ENCODE measurements at places on chromosomes 3 and 15.

DNA sequence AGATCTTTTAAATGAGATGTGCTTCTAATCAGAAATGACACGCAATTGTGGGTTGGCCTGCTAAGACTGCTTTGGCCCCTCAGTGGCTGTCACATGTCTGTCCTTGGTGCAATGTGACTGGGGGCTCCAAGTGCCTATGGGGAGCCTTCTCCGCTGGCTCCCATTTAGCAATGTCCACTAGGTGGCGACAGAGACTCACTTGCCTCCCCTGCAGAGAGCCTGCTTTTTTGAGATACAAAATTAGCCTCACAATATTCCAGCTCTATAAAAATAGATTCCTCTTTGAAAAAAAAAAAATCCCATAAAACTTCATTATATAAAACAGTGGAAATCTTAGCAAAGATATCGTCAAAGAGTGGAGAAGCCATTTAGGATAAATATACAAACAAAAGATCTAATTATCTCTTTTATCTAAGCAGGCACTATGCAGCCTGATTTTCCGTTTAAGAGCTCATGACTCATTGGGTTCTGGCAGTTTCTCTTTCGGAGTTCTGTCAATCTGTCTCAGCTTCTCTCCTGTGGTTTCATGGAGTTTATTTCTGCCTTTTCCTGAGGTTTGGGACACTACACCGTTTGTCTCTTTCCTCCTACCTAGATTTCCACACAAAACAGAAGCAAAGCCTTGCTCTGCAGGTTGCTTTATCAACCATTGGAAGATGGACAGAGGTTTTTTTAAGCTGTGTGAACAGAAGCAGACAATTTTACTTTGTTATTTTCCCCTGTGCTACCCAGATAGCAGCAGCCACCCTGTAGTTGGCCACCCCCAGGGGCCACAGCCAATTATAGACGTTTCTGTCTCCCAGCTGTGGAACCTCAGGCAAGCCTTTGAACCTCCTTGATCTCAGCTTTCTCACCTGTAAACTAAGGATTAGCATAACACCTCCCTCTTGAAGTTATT is 68.4 kb upstream of the TNFAIP8L3 start:
- peaks cover 2% of the 10 kb centered on the region for H3K4me1 ChIP-seq
- H3K36me3 ChIP-seq, result no peaks in the 10 kb centered on the region
- H3K27ac ChIP-seq, result no peak overlapping the region
- H3K27me3 ChIP-seq, result peaks cover 27% of the 10 kb centered on the region

DNA sequence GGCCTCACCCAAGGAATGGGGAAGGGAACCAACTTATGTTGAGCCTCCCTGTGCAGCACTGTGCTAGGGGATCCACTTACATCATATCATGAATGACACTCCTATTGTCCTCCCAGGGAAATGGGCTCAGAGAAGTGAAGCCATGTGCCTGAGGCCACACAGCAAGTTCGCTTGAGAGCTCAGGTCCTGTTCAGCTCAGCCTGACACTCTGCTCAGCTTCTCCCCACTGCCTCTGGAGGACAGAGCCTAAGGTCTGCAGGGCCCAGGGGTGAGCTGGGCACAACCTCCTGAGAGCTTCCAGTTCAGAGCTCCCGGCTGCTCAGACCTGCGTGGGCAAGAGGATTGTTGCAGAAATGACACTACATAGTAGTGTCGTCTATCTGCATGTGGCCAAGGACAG is 76.0 kb upstream of the SEC13 start:
- H3K27me3 ChIP-seq, result no peaks in the 10 kb centered on the region
- no peak overlapping the region for H3K27ac ChIP-seq
- no peak overlapping the region for H3K4me3 ChIP-seq
- no peaks in the 10 kb centered on the region for H3K36me3 ChIP-seq
- H3K4me1 ChIP-seq, result peaks cover 15% of the 10 kb centered on the region

- no peak for DNase-seq
- H3K4me3 ChIP-seq, result no peak overlapping the region
- no peaks in the 10 kb centered on the region for H3K27me3 ChIP-seq
Measured at GRCh38 chr3:85567071-85567676, 608.4 kb downstream of the CADM2 start.

DNA sequence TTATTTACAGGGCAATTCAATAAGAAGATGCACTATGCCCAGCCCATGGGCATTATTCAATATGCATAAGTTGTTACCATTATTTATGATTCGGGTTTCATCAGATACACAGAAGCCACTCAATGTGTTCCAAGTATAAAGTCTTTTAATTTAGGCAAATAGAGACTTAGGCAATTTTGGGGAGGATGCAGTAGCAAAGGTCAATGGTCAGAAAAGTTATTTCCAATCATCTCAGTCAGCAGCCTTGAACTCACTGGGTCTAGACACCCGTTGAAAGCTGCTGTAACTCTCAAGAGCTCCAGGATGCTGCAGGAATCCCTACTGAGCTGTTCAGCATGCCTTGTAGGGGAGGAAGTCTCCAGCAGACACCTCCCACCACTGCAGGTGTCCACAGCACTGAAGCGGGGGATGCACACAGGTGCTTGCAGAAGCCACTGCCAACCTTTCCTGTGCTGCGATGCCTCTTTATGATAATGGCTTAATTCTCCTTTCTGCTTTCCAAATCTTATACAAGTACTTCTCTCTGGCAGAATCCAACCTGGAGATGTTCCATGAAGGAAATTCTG is 155.0 kb upstream of the SUCLG2 start:
- H3K4me1 ChIP-seq, result no peaks in the 10 kb centered on the region
- H3K27me3 ChIP-seq, result no peaks in the 10 kb centered on the region
- no peak overlapping the region for H3K4me3 ChIP-seq
- no peak for DNase-seq

GRCh38 chr3:184229394-184230080 is at the start of gene VWA5B2:
TSS of gene VWA5B2 (plus strand) at chr3:184229585. CDS start at chr3:184230529, 944 bp downstream.
- peak; percentile 80 for DNase-seq
- peaks cover 2% of the 10 kb centered on the region for H3K4me1 ChIP-seq
- H3K27ac ChIP-seq, result no peak within 1 kb of the TSS
- peaks cover 54% of the 10 kb centered on the region for H3K27me3 ChIP-seq

DNA sequence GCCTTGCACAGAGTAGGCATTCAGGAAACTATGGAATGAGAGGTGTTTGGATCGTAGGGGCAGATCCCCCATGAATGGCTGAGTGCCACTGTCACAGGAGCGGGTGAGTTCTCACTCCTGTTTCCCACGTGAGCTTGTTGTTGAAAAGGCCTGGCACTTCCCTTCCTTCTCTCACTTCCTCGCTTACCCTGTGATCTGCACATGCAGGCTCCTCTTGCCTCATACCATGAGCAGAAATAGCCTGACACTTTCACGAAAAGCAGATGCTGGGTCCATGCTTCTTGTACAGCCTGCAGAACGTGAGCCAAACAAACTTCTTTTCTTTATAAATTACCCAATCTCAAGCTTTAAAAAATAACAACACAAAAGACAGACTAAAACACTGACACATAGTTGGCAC is 55.4 kb downstream of the AGBL1 start:
- no peak overlapping the region for H3K27ac ChIP-seq
- no peak for DNase-seq
- H3K36me3 ChIP-seq, result no peaks in the 10 kb centered on the region

DNA sequence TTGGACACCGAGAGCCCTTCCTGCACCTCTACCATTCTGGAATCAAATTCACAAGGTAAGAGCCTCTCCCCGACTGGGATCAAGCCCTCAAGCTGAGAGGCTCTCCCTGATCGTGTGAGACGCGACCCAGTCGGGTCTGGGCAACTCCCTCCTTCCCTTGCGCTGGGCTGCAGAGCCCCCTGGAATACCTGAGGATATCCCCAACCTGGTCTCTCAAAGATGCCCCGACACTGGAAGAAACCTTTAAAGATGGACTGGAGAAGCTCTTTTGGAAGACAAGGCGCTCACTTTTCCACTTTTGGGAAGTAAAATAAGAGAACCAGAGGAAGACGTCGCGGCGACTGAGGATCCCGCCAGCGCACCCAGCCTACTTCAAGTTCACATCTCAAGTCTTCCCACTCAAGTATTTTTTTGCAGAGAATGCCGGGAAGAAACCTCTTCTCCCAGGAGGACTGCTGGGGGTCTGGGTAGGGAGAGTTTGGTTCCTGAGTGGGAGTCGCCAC is 33.8 kb downstream of the ZIC4 start:
- H3K27me3 ChIP-seq, result peaks cover 77% of the 10 kb centered on the region
- no peaks in the 10 kb centered on the region for H3K36me3 ChIP-seq
- no peak overlapping the region for H3K4me3 ChIP-seq
- H3K4me1 ChIP-seq, result no peaks in the 10 kb centered on the region

- no peaks in the 10 kb centered on the region for H3K27me3 ChIP-seq
- H3K27ac ChIP-seq, result no peak overlapping the region
- DNase-seq, result no peak
- H3K36me3 ChIP-seq, result no peaks in the 10 kb centered on the region
- no peak overlapping the region for H3K4me3 ChIP-seq
Measured at GRCh38 chr3:77025471-77025870, 14.4 kb upstream of the ROBO2 start.

GRCh38 chr3:109973733-109974132 is 636.4 kb upstream of the DPPA4 start:
- no peaks in the 10 kb centered on the region for H3K4me1 ChIP-seq
- H3K4me3 ChIP-seq, result no peak overlapping the region
- no peak for DNase-seq
- no peaks in the 10 kb centered on the region for H3K27me3 ChIP-seq

GRCh38 chr15:84749111-84749991 is 959 bp downstream of the ZNF592 start:
- H3K27ac ChIP-seq, result peak overlapping the region; percentile 96
- peaks cover 56% of the 10 kb centered on the region for H3K4me1 ChIP-seq
- no peaks in the 10 kb centered on the region for H3K27me3 ChIP-seq
- DNase-seq, result peak; percentile 70
- H3K36me3 ChIP-seq, result peaks cover 31% of the 10 kb centered on the region
- peak overlapping the region; percentile 97 for H3K4me3 ChIP-seq

- H3K4me1 ChIP-seq, result no peaks in the 10 kb centered on the region
- H3K36me3 ChIP-seq, result no peaks in the 10 kb centered on the region
- peaks cover 21% of the 10 kb centered on the region for H3K27me3 ChIP-seq
- no peak for DNase-seq
- no peak overlapping the region for H3K27ac ChIP-seq
Measured at GRCh38 chr3:190101320-190102011, 19.2 kb downstream of the P3H2 start.

DNA sequence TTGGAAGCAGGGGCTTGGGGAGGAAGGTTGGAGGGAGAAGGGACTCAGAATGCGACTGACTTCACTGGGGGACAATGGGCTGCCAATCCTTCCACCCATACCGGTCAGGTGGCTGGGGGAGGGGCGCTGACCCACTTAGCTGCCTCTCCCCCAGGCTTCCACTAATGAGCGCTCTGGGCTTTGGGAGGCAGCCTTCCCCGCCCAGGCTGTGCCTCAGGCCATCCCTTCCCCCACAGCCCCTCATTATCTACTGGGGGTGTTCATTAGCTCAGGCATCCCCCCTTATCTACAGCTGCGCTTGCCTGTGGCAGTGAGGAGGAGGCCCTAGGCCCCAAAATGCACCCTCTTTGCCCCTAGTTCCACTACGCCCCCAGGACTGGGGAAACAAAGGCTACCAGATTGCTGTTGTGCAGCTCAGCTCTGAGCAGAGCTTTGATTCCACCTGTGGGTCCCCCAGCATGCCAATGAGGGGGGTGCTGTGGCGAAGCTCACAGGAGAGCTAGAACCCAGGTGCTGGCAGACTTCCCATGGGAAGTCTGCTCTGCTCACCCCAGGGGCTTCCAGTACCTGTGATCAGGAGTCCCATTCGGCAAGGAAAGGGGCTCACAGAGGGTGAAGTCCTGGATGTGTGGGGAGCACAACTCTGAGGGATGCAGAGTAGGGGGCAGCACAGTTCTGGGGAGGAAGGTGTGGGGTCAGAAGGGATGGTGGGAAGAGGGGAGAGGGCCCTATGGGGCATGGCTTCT is 29.4 kb upstream of the SEMA3F start:
- H3K36me3 ChIP-seq, result no peaks in the 10 kb centered on the region
- H3K4me3 ChIP-seq, result no peak overlapping the region
- H3K4me1 ChIP-seq, result no peaks in the 10 kb centered on the region
- H3K27ac ChIP-seq, result no peak overlapping the region
- no peaks in the 10 kb centered on the region for H3K27me3 ChIP-seq

DNA sequence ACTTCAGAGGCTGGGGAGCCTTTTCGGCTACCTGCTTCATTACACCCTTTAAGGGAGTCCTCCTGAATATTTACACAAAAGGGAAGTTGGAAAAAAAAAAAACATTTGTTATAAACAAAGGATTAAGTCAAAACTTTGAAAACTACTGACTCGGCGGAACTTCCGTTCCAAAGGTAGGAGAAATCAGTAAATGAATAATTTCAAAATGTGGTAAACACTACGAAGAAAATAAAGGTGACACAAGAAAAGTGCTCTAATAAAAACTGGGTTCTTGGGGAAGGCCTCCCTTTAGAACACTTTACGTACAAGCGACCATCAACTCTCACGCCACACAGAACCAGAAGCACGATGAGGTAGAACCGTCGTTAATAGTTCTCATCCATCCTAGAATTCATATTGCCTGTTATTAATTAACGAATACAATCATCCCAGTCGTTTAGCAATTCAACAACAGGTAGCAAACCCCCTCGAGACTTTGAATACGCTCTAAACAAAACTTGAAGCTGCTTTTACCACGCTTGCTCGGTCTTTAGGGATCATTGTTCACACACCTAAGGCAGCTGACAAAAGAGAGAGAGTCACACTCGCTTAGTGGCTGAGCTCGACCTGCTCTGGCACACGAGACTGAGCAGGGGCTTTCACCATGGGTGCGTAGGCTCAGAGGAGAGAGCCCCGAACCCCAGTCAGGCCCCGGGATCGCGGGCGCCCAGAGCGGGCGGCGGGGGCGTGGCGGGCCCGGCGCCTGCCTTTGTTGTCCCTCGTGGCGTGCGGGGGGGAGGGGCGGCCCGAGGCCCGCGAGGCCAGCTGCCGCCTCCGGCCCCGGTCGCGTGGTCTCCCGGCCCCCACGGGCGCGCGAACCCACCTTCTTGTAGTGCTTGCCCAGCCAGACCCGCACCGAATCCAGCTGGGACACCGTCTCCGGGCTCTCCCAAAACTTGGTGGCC is 680 bp downstream of the SMARCC1 start:
- peaks cover 23% of the 10 kb centered on the region for H3K4me1 ChIP-seq
- DNase-seq, result peak; percentile 83
- peak overlapping the region; percentile 94 for H3K4me3 ChIP-seq
- H3K27me3 ChIP-seq, result no peaks in the 10 kb centered on the region

DNA sequence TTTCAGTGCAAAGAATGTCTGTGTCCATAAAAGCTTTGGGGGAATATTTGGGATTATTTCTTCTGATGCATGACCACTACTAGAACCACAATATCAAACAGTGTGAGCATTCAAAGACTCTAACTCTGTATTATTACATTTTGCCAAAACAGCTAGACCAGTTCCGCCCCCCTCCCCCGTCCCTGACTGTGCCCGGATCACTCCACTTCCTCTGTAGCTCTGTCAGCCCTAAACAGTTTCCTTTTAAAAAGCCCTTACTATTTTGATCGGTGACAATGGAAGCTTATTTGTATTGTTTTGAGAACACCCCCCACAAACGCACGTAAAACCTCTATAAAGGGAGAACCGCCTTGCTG is 36.6 kb upstream of the EPHB3 start:
- H3K27me3 ChIP-seq, result peaks cover 51% of the 10 kb centered on the region
- H3K4me1 ChIP-seq, result peaks cover 9% of the 10 kb centered on the region
- H3K4me3 ChIP-seq, result peak overlapping the region; percentile 88

All from activated naive CD8-positive, alpha-beta T cell treated with anti-CD3 and anti-CD28 coated beads, Interleukin-2, amount 10 ng/mL, durations not matched to agents 7 days and 5 days (primary cell).